ENCODE measurements at places on chromosomes 5 and 9.

GRCh38 chr5:137250421-137250820, 248.7 kb downstream of the SPOCK1 start:
- no peak for DNase-seq

- DNase-seq: no peak
Observed at GRCh38 chr9:129319938-129320481, 141.9 kb upstream of the IER5L start.

DNA sequence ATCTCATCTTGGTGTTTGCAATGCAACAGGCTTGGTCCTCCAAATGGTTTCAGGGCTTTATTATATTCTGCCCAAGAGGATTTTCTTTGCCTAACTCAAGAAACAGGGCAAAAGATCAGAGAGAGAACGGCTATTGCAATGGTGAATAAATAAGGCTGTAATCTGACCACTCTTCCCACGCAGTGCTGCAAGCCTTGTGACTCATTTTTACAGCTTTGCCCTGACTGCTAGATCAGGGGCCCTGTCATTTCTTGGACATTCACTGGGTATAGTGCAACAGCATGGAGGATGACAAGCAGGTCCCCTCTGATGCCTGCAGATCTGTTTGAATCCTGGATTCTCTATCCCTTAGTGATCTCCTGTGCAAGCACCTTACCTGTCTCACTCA, 459.1 kb downstream of the EBF1 start:
- no peak for DNase-seq

DNA sequence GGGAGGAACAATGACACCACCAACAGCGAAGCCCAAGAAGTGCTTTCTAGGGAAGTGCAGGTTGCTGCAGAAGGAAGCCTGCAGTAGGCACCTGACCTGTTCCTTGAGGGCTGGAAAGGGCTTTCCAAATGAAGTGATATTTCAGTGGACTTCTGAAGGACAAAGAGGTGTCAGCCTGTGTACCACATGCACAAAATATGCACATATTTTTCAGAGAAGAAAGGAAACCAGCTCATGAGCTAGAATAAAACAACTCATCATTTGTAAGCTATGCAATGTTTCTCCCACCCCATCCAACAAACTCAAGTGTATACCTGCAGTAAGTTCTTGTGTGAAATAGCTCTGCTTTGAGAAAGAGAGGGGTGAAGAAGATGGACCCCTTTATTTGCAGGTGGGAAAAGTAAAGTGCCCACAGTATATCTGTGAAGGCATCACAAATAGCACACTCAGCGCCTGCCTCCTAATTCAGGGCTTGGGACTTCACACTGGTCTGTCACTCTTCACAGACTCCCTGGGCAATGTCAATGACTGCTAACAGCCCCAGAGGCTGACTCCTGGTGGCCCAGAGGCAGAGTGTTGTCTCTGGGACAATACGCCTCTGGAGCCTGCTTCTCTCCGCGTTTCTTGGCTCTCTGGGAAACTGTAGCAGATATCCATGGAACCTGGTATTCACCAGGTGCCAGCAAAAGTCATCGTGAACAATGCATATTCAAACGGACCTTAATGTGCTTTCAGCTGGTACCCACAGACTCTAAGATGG, 198.1 kb upstream of the EFNA5 start:
- DNase-seq: no peak

GRCh38 chr5:131627207-131627865, 7.7 kb downstream of the RAPGEF6 start:
- no peak for DNase-seq

GRCh38 chr5:140678993-140679392, 5.6 kb upstream of the DND1 start:
- DNase-seq: no peak

GRCh38 chr5:101206534-101206933, 303.5 kb upstream of the ST8SIA4 start:
- DNase-seq: no peak

DNA sequence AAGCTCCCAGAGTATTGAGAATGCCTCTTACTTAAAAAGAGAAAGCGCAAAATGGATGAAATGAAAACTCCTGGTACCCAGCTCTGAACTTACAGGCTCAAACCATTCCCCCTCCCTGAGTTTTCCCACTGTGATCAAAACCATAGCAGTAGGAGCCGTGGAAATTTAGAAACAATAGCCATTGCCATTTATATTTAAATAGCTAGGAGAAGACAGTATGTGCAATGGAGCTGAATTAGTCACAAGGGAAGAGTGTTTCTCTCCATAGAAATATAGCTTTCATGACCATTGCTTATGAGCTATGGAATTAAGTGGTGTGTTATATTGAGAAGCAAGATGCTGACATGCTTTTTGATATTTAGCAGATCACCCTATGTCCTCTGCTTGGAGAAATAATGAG, 84.6 kb downstream of the PCSK5 start:
- DNase-seq: no peak

DNA sequence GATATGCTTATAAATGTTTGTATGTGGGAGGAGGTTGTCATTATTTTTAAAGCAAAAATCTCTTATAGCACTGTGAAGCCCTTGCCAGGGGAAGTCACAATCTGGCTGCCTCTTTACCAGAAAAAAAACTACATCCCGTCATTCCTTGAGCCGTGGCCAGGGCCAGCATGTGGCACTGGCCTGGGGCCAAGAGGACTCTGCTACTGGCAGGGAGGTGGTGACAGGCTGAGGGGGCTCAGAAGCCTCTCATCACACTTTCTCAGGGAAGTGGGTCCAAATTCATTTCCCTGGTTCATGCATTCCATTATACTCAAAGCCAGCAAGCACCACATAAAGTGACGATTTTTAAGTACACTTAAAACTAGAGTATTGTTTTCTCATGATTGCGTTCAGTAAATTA, 457.3 kb downstream of the ZNF608 start:
- no peak for DNase-seq

GRCh38 chr5:172450861-172451695, 3.2 kb downstream of the SH3PXD2B start:
- DNase-seq: no peak

- DNase-seq: no peak
Observed at GRCh38 chr5:174828804-174829510, 104.6 kb downstream of the MSX2 start.

DNA sequence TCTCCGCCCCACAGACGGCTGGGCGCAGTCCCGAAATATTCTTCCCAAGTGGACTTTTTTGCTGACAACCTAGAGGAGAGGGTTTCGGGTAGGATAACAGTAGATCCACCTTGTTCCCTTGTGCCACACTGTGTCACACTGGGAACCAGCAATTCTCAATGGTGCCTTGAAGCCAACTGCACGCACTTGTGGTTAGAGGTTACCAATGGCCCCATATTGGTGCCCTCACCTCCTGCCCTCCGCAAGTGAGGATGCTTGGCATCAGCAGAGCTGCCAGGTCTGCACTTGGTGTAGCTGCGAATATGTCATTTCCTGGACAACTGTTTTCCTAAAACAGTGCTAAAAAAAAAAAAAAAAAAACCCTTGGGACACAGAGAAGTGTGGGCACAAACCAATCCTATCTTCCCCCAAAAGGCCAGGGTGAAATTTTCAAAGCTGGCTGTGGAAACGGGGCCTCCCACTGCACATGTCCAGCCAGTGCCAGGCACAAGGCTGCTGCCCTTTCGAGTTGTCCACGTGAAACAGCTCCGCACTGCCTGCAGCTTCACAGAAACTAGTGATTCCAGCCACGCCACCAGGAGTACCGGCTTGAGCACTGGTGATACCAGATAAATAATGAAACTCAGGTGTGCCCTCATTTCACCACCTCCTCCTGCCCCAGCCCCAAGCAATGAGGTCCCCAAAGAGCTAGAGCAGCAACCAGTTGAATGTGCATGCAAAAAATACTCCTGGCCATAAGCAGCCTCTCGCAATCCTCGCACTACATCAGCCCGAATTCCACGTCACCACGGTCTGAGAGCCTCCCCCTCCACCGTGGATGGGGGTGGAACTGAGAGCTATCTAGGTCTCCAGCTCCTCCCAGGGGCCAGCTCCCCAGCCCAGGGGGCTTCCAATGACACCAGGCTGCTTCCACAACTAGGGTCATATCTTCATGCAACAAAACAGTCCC, 51.2 kb downstream of the USP20 start:
- DNase-seq: no peak

- no peak for DNase-seq
Observed at GRCh38 chr5:39262981-39263380, 43.6 kb upstream of the FYB1 start.

GRCh38 chr5:34450338-34450737, 205.8 kb upstream of the RAI14 start:
- no peak for DNase-seq

- DNase-seq: no peak
Observed at GRCh38 chr9:68966496-68966944, 47.4 kb downstream of the PRKACG start.

DNA sequence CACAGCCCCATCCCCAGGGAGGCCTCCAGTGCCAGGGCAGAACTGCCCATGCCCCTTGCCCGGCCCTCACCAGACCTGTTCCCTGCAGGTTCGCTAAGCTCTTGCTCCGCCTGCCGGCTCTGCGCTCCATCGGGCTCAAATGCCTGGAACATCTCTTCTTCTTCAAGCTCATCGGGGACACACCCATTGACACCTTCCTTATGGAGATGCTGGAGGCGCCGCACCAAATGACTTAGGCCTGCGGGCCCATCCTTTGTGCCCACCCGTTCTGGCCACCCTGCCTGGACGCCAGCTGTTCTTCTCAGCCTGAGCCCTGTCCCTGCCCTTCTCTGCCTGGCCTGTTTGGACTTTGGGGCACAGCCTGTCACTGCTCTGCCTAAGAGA, 110.1 kb downstream of the RXRA start:
- no peak for DNase-seq

DNA sequence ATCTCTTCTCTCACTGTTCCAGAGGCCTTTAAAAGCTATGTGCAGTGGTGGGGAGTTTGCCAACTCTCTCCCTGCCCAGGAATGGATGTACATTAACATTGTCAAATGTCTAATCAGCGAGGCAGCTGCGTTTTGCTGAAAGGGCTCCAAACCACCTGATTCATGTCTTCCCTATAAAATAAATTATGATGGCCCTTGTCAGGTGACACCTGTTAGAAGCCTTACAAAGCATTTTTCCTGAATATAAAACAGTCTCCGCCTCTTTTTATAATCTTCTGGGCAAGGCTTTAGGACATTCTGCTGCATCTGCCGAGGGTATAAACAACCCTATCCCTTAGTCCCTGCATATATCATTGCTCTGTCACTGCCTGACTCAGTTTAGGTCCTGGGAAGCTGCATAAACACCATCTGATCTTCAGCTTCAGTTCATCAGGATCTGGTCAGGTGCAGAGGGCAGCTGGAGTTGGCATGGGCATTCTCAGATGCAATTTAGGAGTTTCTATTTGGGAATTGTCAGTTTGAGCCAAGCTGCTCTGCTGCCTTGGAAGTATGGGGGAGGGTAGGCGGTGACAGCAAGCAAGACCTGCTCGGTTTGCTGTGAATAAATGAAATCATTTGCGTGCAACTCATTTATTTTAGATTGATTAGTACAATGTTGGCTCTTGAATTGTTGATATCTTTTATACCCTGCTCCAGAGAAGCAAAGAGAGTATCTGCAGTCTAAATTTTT, 103.5 kb downstream of the ACER2 start:
- no peak for DNase-seq

- DNase-seq: no peak
Observed at GRCh38 chr5:30040488-30041118, 1152.9 kb upstream of the CDH6 start.

GRCh38 chr5:71864730-71865601, 145.9 kb downstream of the CARTPT start:
- no peak for DNase-seq

DNA sequence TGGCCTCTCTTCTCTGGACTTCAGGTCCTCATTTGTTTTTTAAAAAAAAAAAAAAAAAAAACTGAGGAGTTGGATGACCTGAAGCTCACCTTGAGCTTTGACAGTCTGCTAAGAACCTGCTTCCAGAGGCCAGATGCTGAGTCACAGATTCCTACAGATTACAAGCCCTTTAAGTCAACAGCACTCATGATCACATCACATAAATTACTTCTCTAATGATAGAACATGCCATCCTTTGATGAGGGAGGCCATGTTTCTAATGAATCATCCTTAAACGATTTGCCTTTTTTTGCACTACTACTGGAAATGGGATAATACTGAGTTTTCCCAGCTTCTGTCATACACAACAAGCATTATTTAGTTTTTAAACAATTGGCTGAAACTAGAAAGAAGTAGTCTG, 34.2 kb upstream of the MYOT start:
- DNase-seq: no peak

DNA sequence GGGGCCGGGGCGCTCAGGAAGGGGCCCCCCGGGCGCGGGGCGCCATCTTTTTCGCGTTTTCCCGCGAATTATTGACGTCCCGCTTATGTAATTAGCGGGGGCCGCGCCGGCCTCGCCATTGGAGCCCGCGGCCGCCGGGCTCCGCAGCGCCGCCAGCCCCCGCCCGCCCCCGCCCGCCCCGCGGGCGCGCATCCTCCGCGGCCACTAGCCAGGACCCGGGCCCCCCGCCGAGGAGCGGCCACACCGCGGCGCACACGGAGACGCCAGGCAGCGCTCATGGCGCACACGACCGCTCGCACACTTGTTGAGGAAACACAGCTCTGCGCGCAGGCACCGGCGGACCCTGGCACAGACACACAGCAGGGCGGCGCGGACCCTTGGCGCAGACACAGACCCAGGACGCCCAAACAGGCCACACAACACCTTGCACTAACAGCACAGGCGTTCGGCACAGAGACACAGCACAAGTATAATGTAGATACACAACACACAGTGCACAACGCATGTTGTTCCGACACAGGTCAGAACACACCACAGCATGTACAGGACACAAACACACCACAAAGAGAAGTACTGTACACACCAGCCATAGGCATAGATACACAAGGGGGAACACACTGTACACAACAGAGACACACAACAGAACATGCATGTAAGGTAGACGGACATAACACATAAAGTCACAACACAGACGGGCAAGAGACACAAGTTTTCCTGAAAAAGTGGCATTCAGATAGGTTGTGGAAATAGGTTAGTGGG, 467 bp upstream of the PHF19 start:
- DNase-seq: no peak

GRCh38 chr5:67142816-67143215, 53.8 kb downstream of the CD180 start:
- DNase-seq: no peak

DNA sequence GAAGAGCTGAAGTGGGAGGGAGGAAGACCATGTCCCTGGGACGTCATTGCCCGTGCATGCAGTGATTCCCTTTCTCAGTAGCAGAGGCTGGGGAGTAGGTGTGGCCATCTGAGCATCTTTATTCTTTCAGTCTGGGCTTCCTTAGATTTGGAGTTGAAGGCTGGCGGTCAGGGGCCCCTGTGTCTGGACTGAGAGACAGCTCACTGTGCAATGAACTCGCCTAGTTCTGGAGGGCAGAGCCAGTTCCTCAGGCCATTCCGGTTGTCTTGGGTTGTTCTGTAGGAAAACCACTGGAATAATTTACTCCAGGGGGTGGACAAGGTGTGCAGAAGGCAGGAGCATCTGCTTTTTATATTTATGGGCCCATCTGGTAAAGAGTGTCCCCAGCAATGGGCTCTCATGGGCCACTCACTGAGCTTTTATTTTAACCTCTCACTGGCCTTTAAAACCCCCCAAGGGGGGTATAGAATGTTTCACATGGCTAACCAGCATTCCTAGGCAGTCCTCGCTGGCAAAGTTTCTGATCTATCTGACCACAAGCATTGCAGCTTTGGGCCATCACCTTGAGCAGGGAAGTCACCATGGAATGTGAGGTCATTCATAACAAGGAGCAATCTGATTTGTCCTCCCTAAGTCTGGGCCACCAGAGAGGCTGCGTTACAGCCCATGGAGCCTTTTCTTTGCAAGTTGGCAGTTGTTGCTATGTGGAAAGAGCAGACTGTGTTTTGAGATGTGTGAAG, 9.2 kb downstream of the STC2 start:
- no peak for DNase-seq

Measured in NCI-H2107 (cell line).